Heart left ventricle (tissue), 16 donors: ENCODE measurements at places on chromosomes 5 and 9.

DNA sequence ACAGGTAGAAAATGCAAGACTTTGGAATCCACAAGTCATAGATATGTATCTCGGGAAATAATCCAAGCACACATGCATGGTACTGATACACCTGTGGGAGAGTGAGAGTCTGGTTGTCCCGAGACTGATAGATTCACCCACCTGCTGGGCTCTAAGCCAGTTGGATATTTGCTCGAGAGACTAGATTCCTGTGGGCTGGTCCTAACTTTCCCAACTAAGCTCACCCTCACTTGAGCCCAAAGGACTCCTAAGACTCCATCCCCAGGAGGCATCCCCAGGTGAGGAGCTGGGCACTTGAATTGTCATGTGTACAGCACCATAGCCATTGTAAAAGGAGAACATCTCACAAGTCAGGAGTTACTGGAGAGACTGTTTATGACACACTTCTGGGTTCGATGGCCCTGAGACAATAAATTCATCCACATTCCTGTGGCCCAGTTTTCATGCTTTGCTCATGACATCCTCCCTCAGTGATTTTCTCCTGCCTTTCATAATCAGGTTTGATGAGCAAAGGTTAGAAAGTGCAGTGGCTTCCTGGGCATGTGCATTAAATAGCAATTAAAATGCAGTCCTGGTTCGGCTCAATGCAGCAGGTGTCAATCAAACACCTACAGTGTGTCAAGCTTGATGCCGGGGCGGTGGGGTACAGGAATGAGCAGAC lies 18.1 kb downstream of the SLC1A1 start:
- no peak for DNase-seq

DNA sequence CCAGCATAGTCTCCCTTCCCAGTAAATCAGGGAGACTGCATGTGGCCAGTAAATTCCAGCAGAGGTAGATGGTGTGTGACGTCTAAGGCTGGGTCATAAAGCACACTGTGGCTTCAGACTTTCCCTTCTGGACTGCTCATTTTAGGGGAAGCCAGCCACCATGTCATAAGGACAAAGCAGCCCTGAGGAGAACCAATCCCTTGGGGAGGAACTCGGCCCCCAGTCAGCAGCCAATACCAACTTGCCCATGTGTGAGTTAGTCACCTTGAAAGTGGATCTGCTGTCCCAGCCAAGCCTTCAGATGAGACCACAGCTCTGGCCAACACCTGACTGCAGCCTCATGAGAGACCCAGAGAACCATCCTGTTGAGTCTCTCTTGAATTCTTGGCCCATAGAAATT lies 14.7 kb upstream of the NINJ1 start:
- DNase-seq = no peak

- no peak for DNase-seq
These were observed 104.3 kb downstream of the SAXO1 start for GRCh38 chr9:18928711-18929110.

DNA sequence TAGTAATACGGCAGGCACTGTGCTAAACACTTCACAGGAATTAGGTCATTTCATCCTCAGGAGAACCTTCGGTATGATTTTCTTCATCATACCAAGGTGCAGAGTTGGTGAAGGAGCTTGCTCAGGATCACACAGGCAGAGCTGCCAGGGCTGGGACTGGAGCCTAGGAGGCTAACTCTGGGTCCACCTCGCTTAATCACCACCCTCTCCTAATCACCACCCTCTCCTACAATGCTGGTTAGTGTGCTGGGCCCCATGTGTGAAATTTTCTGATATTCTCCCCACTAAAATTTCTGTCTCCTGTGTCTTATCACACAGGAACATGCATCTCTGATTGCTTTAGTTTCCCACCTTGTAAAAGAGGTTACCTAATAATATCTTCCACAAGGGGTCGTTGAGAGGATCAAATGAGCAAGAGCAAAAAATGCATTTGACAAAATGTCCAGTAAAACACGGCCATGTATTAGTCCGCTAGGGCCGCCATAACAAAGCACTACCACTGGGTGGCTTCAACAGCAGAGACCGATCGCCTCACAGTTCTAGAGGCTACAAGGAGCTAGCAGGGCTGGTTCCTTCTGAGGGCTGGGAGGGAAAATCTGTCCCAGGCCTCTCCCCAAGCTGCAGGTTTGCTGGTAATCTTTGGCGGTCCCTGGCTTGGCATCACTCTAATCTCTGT lies 128.2 kb upstream of the NFIB start:
- DNase-seq = no peak

DNA sequence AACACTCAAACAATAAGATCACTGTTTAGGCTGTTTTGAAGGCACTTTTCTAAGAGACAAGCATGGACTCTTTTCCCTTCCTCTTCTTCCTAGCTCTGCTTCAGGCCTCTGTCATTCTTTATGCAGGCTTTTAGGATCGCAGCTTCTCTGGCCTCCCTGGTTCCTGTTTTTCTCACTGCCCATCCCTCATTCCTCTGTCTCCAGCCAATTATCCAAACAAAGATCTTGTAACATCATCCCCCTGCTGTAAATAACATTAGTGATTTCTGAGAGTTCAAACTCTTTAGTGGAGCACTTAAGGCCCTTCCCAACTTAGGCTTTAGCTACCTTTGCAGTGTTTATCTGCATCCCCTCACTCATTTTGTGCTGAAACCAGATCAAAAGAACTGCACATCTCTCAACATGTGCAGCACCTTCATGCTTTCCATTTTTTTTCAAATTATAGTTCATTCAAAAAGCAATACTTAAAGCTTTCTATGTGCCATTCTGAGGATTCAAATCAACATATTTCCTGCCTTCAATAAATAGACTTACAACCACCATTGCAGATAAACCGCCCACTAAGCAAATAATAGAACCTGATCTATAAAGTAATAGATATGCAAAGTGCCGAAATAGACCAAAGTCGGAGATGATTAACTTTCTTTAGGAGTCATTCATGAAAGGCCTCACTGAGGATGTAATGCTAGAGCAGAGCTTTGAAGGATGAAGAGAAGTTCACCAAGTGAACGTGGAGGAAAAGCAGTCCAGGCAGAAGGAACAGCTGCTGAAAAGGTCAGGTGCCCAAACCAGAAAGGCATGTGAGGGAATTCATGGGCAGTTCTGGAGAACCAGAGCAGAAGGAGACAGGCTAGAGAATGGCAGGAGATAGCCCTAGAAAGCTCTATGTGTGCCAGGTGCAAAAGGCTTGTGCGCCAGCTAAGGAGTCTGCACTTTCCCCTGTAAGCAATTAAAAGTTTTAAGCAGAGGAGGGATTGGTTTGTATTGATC lies 95.8 kb upstream of the ZNF366 start:
- no peak for DNase-seq

DNA sequence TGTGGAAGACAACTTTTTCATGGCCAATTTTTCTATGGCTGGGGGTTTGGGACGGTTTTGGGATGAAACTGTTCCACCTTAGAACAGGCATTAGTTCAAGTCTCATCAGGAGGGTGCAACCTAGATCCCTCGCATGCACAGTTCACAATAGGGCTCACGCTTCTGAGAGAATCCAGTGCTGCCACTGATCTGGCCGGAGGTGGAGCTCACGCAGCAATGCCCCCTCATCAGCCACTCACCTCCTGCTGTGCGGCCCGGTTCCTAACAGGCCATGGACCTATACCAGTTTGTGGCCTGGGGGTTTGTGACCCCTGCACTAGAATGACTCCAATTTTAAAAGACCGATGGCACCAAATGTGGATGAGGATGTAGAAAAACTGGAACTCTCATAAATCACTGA lies 127.2 kb upstream of the IER5L start:
- DNase-seq = no peak
